HFF-Myc (cell line): ENCODE measurements at places on chromosomes 4 and X.
A peak's percentile ranks its signal among the peaks of the same experiment; 100 is the strongest.

- DNase-seq: no peak
Observed at GRCh38 chr4:83582289-83582785, 46.4 kb downstream of the GPAT3 start.

- no peak for DNase-seq
Observed at GRCh38 chrX:42565739-42566138, 212.2 kb downstream of the PPP1R2C start.

GRCh38 chr4:119103263-119103662 is 32.4 kb upstream of the MYOZ2 start:
- peak; percentile 96 for DNase-seq

- no peak for DNase-seq
Observed at GRCh38 chr4:23091711-23092110, 399.0 kb downstream of the GBA3 start.

- no peak for DNase-seq
Observed at GRCh38 chrX:152845618-152846240, 14.9 kb downstream of the NSDHL start.

DNA sequence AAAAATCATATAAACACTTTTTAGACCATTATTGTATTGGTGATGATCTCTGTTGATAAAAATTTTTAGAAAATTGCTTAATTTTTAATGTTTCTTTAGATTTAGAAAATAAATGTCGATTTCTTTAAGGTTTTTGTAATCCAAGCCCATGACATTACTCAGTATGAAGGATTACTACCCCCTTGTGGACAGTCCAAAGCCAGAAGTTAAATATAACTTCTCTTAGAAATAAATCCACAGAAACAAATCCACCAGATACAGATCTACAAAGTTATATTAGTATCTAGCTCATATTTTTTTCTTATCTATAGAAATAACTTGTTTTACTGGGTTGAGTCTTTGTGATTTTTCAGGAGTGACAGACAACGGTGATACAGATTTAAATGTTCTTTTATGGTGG is 18.9 kb downstream of the TIFA start:
- DNase-seq: no peak

DNA sequence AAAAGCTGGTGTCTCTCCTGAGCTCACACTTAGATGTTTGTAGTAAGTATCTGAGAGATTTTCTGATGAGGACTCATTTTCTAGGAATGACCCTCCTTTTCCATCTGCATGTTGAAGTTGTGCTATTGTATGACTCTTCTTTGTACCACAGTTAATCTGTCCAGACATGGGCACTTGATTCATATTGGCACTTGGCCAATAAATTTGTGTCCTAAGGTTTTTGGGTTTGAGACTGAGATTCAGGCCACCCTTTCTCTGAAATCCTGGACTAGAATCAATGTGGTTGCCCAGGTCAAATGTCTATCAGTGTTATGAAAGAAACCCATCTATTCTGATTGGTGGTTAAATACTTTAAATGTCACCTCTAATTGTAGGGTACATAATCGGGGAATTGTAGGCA is 869.0 kb downstream of the SH3BGRL start:
- no peak for DNase-seq

- DNase-seq: no peak
Observed at GRCh38 chr4:1399508-1400190, 6.6 kb downstream of the NKX1-1 start.

GRCh38 chr4:116389139-116389538 is 696.2 kb downstream of the TRAM1L1 start:
- DNase-seq: no peak
